ENCODE measurements at places on chromosomes 6 and 20. TPM values are rescaled to one million over a fixed set of nuclear protein-coding genes. Genes with fewer than 3 reads are reported as not detected.

GRCh38 chr6:4169028-4169789 is 33.8 kb upstream of the ECI2 start:
- ATAC-seq, result no peak

- no peak for ATAC-seq
Measured at GRCh38 chr20:10490706-10491105, 55.6 kb downstream of the SLX4IP start.

AARS2 gene
- total RNA-seq, result 10.2 TPM

DACT2 gene
- total RNA-seq, result 0.13 TPM

ATP6V1G2 gene
- total RNA-seq, result 2.1 TPM

Measured in activated T-helper 17 cell treated with anti-CD3 and anti-CD28 coated beads, Interleukin-2, amount 50 U/mL, for 72 hours (primary cell).